Pons (tissue), 1 donor: ENCODE measurements at places on chromosomes 13 and 19.

GRCh38 chr13:31361673-31362072, 161.9 kb downstream of the B3GLCT start:
- no peak for DNase-seq

DNA sequence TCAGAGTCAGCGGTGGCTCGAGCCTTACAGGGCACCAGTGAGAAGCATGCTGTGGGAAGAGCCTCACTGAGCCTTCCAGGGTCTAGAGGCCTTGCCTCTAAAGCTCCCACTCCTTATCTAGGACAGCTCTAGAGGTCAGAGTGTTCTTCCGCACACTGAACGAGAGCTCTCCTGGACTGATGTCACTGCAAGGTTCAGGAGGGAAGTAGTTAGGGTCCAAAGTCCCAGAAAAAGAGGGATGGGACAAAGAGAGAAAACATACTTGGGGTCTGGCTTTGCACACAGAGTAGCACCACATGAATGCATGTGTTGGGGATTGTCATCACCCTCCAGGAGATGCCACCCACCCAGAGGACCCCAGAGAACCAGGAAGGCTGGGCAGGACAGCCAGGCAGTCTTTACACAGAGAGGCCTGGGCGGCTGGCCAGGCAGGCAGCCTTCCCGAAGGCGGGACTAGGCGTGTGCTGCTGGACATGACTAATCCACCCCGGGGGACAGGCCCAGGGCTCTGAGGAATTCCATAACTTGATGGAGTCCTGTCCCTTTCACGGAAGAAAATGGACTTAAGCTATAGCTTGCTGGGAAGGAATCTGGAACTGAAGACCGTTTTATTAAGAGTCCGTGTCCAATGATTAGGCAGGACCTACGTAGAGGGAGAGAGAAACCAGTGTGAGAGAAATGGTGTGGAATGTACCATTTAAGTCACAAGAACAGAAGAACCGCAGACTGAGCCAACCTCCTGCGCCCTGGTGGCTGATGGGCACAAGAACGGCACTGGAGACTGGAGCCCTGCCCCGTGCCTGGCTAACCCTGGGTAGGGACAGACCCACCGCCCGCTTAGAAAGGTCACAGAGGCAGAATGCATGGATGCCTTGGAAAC, 16.6 kb upstream of the EPHX3 start:
- peak; percentile 45 for DNase-seq

- DNase-seq: no peak
Observed at GRCh38 chr19:39098365-39099269, 14.4 kb downstream of the ACP7 start.

DNA sequence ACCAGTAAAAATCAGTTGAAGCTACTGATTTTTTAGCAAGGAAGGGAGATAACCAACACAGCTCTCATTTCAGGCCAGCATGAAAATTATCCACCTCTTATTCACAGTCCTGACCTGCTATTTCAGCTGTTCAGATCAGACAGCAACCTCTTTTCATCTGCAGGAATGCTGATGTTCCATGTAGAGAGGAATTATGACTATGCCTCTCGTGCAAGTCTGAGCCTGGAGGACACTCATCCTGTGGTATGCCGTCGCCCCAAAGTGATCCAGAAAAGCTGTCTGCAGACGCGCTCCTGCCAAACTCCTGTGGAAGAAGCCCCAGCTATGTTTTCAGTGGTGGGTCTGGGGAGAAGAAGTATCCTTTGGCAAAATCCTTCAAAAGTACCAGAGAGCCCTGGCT, 563.5 kb upstream of the SLITRK1 start:
- no peak for DNase-seq

DNA sequence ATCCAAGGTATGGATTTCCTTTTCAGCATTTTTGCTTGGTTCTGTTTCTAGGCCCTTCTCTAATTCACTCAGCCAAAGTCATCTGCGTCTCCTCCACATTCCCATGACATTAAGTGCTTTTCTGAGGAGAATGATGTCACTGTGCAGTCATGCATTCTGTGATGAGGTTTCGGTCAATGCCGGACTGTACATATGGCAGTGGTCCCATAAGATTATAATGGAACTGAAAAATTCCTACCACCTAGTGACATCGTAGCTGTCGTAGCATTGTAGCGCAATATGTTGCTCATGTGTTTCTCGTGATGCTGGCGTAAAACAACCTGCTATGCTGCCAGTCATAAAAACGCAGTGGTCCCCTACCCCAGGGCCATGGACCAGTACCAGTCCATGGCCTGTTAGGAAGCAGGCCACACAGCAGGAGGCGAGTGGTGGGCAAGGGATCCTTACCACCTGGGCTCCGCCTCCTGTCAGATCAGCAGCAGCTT, 63.4 kb upstream of the TNFRSF19 start:
- no peak for DNase-seq

GRCh38 chr19:1855040-1855827, 7.0 kb upstream of the REXO1 start:
- peak; percentile 76 for DNase-seq
